ENCODE measurements at places on chromosomes 5 and 9. TPM values are rescaled to one million over a fixed set of nuclear protein-coding genes. Genes with fewer than 3 reads are reported as not detected.

ECPAS gene
- 78.9 TPM for total RNA-seq

DDX31 gene
- 14.0 TPM for total RNA-seq

FOXD4 gene
- total RNA-seq = not detected

BAAT gene
- total RNA-seq = not detected

QRFP gene
- total RNA-seq = not detected

ZNF658 gene
- total RNA-seq = 6.3 TPM

- no peak for DNase-seq
These were observed 100.0 kb upstream of the IFNK start for GRCh38 chr9:27423915-27424710.

DNA sequence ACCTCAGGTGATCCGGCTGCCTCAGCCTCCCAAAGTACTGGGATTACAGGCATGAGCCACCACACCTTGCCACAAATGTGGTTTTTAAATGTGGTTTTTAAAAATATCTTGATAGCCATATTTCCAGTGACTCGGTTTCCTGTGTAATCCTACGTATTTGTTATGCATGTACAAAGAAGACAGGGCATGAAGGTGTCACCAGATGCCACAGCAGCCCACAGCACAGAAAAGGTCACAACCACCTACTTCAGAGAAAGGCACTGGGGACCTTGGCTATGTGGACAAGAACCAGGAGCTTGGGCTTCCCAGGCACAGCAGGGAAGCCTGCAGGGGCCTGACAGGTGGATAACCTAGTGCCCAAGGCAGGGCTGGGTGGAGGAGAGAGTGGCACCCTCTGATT is 38.0 kb downstream of the C9orf50 start:
- no peak for DNase-seq

GRCh38 chr9:114989600-114990410 is 59.4 kb upstream of the TNFSF8 start:
- DNase-seq = no peak

GRCh38 chr5:57174890-57175510 is 1.1 kb downstream of the GPBP1 start:
- no peak for DNase-seq

DNA sequence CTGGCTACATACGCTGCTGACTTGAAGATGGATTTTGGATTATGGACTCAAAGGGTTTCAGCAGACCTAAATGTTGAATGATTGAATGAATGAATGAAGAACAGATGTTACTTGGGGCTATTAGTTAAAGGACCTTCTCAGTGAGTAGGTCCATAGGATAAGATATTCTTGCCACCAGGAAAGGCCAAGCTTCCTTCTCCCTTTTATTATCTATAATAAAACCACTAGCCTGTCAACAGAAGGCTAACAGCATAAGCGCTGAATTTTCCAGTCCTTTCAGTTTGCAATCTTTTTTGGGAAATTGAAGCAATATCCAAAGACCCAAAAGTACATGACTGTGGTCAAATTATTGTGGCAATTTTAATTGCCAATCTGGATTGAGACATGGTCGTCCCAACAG is 113.3 kb downstream of the SV2C start:
- DNase-seq = no peak
